Glutamatergic neuron (in vitro differentiated cells): ENCODE measurements at places on chromosomes 4 and X.

GRCh38 chrX:20519146-20519545 lies 252.4 kb upstream of the RPS6KA3 start:
- DNase-seq: no peak

- DNase-seq: no peak
Observed at GRCh38 chr4:80125252-80126177, 52.5 kb upstream of the ANTXR2 start.

DNA sequence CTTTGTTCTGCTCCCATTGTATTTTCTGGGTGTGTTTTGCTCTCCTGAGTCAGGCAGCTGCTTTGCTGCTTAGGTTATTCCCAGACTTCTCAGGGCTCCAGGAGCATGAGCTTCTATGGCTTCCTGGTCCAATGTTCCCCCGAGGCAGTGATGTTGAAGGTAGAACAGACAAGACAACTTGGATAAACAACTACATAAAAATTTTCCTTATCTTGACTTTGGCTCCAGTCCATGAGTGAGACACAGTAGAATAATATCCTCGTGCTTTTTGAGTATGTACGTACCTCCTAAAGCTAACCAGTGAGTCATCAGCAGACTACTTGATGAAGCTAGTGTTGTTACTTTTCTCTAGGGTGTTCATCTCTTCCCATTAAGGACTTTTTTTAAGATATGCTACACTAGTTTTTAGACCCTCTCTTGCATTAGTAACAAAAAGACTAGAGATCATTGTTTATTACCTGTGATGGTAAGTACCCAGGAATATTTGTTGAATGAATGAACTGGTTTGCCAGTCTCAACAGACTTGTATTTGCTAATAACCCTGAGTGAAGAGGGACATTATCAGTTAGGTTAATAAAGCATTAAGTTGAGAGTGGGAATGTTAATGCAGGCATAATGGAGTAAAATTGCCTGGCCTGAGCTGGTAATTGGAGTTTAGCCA lies 131.9 kb downstream of the FHIP1A start:
- DNase-seq: no peak

DNA sequence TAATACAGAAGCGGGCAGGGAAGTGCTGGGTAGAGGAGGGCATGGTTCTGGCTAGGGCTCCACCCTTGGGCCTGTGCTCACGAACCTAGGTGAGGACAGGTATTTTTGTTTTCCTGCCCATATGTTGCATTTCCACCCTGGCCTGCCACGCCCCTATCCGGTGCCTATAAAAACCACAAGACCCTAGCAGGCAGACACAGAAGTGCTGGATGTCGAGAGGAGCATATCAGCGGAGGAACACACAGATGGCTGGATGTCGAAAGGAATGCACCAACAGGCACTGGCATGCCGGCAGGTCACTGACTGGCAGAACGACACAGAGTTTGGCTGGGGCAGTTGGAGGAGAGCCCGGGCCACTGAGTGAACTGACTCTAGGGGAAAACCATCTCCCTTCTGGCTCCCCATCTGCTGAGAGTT lies 316.6 kb upstream of the BOD1L1 start:
- DNase-seq: no peak

GRCh38 chrX:53188763-53189162 lies 36.2 kb downstream of the KDM5C start:
- no peak for DNase-seq

GRCh38 chr4:71460371-71460770 lies 121.6 kb downstream of the SLC4A4 start:
- no peak for DNase-seq

DNA sequence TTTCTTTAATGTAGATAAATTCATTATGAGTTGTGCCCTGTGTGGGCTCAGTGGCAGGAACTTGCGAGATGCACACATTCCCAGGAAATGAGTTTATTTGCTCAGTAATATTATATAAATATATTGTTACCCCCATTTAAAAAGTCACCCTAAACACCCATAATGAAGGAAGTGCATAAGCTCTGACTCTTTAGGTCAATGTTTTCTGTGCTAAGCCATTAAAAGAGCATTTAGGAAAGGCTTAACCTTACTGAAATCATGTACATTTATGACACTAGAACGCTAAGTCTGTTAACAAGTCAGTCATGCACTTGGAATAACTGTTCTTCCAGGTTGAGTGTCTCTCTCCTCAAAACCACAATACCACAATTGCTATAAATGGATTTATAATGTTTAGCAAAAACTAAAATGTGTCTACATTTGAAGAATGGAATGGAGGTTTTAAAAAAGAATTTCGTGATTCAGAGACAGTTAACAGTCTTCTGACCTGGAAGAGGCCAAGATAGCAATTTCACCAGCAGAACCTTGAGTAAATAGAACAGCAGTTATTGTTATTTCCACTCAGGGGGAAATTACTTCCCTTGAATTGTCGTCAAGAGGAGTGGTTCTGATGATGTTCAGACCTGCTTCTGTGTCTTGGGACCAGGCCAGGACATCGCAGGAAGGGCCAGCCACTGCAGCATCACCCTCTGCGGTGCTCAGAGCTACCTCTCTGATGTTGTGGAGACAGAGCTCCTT lies 91.1 kb upstream of the VEGFC start:
- no peak for DNase-seq

- DNase-seq: no peak
Observed at GRCh38 chrX:12672367-12673106, 118.7 kb upstream of the PRPS2 start.

DNA sequence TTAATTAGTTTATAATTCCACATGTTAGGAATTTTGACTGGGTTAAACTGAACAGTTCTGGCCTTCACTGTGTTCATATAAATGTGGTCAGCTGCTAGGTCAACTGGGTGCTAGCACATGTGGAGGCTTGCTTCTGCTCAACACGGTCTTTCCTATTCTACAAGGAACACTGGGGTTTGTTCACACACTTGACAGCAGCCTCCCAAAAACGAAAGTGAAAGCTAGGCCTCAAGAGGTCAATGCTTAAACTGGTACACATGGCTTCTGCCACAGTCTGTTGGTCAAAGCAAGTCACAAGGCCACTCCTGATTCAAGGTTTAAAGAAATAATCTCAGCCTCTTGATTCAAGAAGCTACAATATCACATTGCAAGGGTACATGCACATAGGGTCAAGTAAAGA lies 126.5 kb downstream of the QDPR start:
- no peak for DNase-seq

- no peak for DNase-seq
Observed at GRCh38 chr4:71303287-71303686, 35.5 kb upstream of the SLC4A4 start.

DNA sequence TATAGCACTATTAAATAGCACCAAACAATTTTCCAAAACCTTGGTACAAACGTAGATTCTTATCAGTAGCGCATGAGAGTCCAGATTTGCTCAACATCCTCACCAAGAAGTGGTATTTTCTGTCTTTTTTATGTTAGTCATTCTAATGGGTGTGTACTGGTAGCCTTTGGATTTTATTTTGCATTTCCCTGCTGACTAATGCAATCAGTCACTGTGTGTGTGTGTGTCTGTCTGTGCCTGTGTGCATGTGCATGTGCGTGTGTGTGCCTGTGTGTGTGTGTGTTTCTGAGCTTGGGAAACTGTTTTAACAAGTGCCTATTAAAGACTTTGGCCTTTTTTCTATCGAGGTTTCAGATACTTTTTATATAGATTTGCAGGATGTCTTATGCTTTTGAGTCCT lies 82.2 kb upstream of the MAGEA10 start:
- DNase-seq: no peak

GRCh38 chrX:23115651-23116050 lies 115.9 kb downstream of the DDX53 start:
- DNase-seq: no peak

GRCh38 chr4:102599455-102599854 lies 98.3 kb downstream of the NFKB1 start:
- no peak for DNase-seq

- no peak for DNase-seq
Observed at GRCh38 chr4:70110917-70111316, 43.1 kb upstream of the PRR27 start.

GRCh38 chr4:1056671-1057402 lies 45.4 kb downstream of the FGFRL1 start:
- DNase-seq: no peak

- no peak for DNase-seq
Observed at GRCh38 chrX:39823854-39824253, 273.9 kb downstream of the BCOR start.

GRCh38 chr4:75494563-75494962 lies 19.6 kb downstream of the RCHY1 start:
- no peak for DNase-seq

GRCh38 chr4:183344523-183345255 lies 22.5 kb upstream of the CLDN24 start:
- DNase-seq: no peak

GRCh38 chr4:164508771-164509170 lies 245.2 kb upstream of the SMIM31 start:
- DNase-seq: no peak

GRCh38 chr4:177308125-177308524 lies 1.5 kb upstream of the NEIL3 start:
- no peak for DNase-seq

GRCh38 chr4:98501383-98501782 lies 157.0 kb downstream of the TSPAN5 start:
- DNase-seq: no peak

GRCh38 chr4:93478805-93479204 lies 349.7 kb upstream of the ATOH1 start:
- no peak for DNase-seq

DNA sequence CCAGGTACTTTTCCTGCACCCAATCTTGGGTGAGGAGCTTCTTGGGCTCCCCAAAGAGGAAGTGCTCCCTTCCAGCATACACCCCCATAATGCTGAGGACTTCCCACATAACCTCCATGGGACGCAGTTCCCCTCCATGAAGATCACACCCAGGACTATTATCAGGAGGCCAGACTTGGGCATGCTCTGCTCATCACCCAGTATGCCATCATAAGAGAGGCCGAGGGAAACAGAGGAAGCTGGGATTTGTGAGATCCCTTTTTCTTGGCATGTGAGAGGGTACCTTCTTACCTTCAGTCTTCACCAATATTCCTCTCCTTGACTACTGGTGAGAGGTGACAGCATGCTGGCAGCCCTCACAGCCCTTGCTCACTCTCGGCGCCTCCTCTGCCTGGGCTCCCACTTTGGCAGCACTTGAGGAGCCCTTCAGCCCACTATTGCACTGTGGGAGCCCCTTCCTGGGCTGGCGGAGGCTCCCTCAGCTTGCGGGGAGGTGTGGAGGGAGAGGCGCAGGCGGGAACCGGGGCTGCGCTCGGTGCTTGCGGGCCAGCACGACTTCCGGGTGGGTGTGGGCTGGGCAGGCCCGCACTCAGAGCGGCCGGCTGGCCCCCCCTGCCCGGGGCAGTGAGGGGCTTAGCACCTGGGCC lies 15.7 kb upstream of the HSFX1 start:
- no peak for DNase-seq

- no peak for DNase-seq
Observed at GRCh38 chr4:55754754-55755350, 64.7 kb upstream of the EXOC1L start.

- no peak for DNase-seq
Observed at GRCh38 chr4:3037957-3038461, 36.3 kb downstream of the HTT-AS start.

GRCh38 chr4:140450352-140450751 lies 22.9 kb upstream of the CLGN start:
- DNase-seq: no peak

GRCh38 chr4:52595001-52595400 lies 64.1 kb downstream of the USP46 start:
- DNase-seq: no peak

GRCh38 chr4:138310498-138310897 lies 68.3 kb upstream of the SLC7A11 start:
- no peak for DNase-seq

DNA sequence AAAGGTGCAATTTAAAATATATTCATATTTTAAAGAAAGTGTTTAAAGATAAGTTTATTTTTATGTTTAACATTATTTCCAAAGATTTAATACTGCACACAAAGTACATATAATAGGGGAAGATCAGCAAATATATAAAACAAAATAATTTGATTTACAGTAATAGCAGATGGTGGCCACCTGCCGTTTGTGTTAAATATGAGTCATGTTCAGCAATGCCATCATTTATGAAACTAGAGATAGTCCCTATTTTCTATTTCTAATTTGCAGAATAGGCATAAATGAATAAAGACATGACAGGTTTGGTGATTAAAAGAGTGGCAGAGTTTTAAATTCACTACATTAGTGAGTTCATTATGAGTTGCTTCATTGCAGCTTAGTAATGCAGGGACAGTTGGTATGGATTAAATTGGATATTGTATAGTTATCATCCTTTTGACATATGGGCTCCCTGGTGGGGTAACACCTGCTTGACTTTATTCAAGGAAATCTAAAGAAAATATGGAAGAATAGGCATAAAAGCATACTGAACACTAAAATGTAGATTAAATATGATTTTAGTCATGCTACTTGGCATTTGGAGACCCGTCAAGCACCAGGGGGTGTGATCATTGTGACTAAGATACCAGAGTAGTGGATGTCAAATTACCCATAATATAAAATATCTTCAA lies 78.8 kb upstream of the BANK1 start:
- DNase-seq: no peak
